ENCODE measurements at places on chromosomes 13 and 19.
A peak's percentile ranks its signal among the peaks of the same experiment; 100 is the strongest.

DNA sequence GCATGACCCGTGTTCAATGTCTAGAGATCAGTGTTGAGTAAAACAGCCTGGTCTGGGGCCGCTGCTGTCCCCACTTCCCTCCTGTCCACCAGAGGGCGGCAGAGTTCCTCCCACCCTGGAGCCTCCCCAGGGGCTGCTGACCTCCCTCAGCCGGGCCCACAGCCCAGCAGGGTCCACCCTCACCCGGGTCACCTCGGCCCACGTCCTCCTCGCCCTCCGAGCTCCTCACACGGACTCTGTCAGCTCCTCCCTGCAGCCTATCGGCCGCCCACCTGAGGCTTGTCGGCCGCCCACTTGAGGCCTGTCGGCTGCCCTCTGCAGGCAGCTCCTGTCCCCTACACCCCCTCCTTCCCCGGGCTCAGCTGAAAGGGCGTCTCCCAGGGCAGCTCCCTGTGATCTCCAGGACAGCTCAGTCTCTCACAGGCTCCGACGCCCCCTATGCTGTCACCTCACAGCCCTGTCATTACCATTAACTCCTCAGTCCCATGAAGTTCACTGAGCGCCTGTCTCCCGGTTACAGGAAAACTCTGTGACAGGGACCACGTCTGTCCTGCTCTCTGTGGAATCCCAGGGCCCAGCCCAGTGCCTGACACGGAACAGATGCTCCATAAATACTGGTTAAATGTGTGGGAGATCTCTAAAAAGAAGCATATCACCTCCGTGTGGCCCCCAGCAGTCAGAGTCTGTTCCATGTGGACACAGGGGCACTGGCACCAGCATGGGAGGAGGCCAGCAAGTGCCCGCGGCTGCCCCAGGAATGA lies 1.5 kb upstream of the CEACAM5 start:
- DNase-seq = no peak

DNA sequence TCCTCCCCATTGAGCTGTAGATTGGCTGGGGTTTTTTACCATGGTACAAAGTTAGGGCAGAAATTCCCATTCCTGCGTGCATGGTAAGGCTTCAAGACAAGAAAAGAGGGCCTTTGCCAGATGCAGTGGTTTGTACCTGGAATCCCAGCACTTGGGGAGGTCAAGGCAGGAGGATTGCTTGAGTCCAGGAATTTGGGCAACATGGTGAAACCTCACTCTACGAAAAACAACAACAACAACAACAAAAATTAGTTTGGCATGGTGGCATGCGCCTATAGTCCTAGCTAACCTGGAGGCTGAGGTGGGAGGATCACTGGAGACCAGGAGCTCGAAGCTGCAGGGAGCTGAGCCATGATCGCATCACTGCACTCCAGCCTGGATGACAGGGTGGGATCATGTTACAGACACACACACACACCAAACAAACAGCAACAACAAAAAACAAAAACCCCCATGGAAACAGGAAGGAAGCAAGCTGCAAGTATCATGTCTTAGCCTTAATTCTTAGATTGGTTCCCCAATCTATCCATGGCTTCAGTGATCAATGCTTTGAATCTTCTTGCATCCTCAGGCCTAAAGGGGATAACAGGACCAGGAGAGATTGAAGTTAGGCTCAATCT lies 5.5 kb upstream of the WTIP start:
- no peak for DNase-seq

DNA sequence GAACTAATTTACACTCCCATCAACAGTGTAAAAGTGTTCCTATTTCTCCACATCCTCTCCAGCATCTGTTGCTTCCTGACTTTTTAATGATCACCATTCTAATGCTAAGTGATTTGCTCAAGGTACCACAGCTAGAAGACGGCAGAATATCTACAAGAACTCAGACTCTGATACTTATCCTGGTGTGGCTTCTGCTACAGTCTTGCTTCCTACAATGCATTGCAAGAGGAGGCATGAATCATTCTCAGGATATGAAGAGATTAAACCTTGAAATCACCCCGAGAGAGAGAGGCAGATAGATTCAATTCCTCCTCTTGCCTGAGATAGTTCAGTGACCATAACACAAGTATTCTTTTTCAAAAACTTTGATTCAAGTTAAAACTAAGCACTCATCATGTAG lies 306.4 kb downstream of the TBC1D4 start:
- no peak for DNase-seq

GRCh38 chr19:14943601-14944000 lies 2.3 kb downstream of the OR7C2 start:
- DNase-seq = no peak

DNA sequence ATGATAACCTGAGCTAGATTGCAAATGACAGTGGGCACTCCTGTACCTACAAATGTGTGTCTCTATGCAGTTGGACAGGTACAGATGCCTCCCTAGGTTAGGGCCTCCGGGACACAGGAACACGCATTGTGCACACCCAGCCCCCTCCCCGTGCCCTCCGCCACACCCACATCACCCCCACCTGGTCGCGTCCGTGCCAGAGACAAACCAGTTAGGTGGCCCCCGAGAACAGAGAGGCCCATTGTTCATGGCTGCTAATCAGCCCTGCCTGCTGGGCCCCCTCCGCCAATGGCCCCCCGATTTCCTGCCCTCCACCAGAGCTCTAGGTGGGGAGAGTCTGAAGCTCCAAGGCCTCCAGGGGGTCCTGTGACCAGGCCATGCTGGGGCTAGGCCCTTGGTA lies 13.7 kb downstream of the NRTN start:
- peak; percentile 14 for DNase-seq

- no peak for DNase-seq
Observed at GRCh38 chr13:99008577-99008976, 30.7 kb upstream of the DOCK9 start.

DNA sequence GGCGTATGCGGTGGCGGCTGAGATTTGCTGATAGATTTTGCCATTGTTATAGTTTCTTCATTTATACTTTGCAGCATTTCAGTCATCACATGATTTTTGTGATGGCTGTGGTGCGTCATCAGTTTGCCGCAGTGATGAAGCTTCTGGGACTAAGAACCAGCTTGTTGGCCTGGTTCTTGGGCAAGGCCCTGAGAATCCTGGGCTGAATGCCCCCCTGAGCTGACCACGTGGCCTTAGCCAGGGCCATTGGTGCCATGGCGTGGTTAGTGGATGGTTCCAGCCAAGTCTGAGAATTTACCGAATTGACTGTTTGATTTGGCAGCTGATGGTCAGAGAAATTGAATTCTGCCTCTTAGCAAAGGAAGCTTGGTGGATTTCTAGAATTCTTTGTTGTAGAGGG lies 17.8 kb downstream of the GATAD2A start:
- no peak for DNase-seq

GRCh38 chr13:39552246-39552645 lies 50.7 kb downstream of the LHFPL6 start:
- no peak for DNase-seq

GRCh38 chr19:42134535-42135070 lies 2.4 kb upstream of the POU2F2 start:
- no peak for DNase-seq

All from right hindlimb (tissue), 1 donor.